ENCODE measurements at places on chromosomes 6 and 20.

- no peak for DNase-seq
Measured at GRCh38 chr20:62289898-62290297, 12.9 kb upstream of the ADRM1 start.

GRCh38 chr6:17297271-17298080 is 16.3 kb downstream of the RBM24 start:
- no peak for DNase-seq

DNA sequence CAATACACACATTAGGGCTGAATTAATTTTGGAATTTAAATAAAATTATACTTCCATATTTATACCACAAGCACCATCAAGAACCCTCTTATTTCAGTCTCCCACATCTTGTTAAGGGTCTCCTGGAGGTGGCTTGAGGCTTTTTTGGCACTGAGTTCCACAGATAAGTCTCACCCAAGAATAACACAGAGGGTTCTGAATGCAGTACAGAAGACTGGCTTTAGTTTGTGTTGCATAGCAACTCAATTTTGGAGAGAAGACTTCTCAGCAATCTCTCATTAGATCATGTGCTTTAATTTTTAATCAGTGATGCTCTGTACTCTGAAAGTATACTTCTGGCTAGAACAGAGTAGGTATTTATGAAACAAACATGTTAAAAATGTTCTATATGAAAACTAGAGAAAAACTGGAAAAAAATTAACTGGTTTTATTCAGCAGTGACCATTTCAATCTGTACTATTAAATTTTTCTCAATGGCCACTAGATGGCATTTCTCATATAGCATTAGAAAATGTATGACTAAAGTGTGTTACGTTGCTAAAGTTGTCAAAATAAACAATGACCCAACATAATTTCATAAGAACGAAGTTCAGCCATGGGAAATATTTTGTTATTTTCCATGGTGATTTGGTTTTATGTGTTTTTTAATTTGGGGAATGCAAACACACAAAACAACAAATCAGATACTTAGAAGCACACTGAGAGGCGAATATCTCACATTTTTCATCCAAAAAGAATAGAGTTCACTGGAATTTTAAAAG is 32.7 kb upstream of the MAP7 start:
- DNase-seq: no peak

- peak; percentile 25 for DNase-seq
Measured at GRCh38 chr20:20712004-20712473, 405 bp downstream of the RALGAPA2 start.

DNA sequence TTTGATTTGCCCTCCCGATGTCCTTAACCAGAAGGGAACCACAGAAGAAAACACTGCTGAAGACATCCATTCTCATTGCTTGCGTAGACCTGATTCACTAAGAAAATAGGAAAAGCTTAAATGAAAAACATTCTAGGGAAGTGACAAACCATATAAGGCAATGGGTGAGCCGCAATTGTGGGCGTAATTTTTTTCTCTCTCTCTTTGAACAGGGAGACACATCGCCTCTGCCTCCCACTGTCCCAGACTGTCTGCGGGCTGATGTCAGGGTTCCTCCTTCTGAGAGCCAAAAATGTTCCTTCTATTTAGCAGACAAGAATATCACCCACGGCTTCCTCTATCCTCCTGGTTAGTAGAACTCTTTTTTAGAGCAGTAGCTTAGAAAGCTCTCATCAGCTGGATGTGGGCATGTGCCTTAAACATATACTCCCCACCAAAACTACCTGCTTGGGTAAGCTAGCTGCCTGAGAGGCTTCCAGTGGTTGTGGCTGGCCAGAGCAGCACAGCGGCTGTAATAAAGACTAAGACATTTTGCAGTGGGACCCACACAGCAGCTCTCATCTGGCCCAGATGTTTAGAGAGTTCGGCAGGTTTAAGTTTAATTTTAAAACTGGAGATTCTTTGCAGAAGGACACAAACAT is 22.7 kb upstream of the CTAGE9 start:
- no peak for DNase-seq

DNA sequence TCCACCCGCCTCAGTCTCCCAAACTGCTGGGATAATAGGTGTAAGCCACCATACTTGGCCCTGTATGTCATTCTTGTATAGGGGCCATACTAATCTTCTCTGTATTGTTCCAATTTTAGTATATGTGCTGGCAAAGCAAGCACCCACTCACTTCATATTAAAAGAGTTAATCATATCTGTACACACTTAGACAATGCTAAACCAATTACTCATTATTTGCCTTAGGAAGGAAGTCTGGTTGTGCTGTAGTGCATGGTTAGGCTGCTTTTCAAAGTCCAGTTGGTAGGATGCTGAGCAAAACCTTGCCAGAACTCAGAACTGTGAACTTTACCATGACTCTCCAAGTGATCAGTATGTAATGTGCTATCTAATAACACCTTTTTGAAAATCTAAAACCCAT is 88.6 kb downstream of the LIN28B start:
- no peak for DNase-seq

- DNase-seq: no peak
Measured at GRCh38 chr20:39533858-39534257, 571.7 kb downstream of the DHX35 start.

DNA sequence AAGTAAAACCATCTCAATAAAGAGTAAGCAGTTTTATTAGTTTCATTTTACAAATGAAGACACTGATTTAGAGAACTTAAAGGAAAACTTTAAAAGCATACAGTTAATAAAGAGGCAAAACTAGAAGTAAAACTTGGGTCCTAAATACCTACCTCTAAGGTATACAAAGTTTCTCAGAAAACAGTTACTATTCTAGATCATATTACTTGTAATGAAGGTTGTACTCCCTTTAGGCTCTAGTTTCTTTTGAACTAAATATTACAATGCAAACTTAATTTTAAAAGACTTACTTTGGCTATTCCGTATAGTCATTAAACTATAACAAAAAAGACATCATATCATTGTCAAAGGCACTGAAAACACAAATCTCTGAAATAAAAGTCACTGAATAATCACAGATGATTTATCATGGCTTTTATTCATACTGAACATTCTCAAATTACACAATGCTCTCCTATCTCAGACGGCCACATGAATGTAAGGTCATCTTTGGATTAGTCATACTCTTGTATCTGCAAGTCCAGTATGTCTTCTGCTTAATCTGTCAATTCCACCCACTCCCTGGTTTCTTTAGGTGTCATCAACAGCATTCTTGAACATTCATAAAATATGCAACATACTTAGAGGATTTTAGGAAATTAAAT is 361.6 kb upstream of the RUNX2 start:
- no peak for DNase-seq

DNA sequence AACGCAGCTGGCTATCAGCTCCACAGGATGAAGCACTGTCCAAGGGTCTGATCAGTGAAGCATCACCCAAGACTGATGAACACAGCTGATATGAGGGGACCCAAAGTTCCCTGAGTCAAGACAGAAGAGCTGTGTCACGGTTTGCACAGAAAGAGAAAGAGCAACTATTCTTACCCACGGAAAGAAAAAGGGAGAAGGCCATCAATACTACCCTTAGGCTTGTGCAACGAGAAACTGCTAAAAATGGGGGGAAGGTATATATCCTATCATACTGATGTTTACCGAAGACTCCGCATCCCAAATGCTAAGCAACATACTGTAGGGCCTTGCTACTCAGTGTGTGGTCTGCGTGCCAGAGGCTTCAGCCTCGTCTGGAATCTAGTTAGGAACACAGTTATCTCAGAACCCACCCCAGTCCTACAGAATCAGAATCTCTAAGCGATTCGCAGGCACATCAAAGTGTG is 665 bp downstream of the FASTKD5 start:
- DNase-seq: no peak

- no peak for DNase-seq
Measured at GRCh38 chr20:36490191-36490590, 51.1 kb upstream of the MYL9 start.

Measured in activated naive CD8-positive, alpha-beta T cell treated with anti-CD3 and anti-CD28 coated beads, Interleukin-2, amount 50 U/mL, for 24 hours (primary cell).